ENCODE measurements at places on chromosomes 6 and 20. TPM values are rescaled to one million over a fixed set of nuclear protein-coding genes. Genes with fewer than 3 reads are reported as not detected.

GRCh38 chr6:19551611-19552010 is 285.6 kb upstream of the ID4 start:
- DNase-seq: no peak

DNA sequence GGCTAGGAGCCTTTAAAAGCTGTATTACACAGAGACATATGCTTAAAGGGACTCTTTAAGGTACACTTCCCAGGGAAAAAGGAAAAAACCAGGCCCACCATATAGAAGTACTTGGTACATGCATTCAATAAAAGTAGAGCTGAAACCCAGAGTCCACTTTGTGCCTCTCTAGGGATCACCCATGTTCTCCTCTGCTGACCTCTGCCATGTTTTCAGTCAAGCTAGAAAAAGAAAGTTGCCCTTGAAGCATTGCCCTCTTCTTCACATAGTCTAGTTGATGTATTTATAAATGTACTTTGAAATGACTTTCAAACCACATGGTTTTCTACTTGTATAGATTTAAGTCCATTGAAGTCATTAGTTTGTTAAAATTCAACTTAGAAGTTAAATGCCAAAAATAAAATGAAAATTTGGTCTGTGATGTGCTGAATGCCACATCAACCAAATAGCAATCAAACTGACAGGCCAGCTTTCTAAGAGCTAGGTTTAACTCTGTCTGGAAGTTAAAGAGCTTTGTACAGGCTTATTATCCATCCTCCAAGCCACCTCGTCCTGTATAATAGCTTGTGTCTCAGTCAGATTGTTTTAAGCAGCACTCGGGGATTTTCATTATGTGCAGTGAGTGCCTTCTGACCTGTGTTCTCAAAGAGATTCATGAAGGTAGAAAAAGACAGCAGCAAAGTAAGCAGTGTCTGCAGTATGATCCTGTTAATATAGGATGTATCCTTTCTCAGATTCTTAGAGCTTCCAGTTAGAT is 238.6 kb upstream of the PLN start:
- no peak for DNase-seq

GRCh38 chr6:113330636-113330946 is 526.6 kb upstream of the MARCKS start:
- DNase-seq: no peak

DNA sequence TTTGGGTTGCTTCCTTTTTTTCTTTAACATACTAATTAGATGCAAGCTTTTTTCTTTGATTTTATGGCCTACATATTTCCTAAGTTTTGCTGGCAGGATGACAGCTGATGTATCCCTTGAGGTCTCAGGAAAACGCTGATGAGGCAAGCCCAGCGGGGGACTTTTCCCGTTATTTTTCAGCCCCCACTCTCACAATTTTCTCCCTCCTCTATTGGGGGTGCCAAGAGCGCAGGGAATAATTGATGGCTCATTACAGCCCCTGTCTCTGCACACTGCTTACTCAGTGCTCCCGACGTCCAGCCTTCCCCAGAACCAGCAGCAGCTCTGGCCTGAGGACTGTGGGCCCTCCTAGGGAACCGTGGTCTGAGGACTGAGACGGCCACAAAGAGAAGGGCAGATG is 38.6 kb upstream of the VSTM2L start:
- DNase-seq: no peak

OR2H2 gene
- not detected for total RNA-seq

NRSN2 gene
- total RNA-seq: 5.3 TPM

Measured in Caki2 (cell line).